ENCODE measurements at places on chromosomes 6 and 20.

GRCh38 chr6:55729665-55730064 lies 145.7 kb downstream of the BMP5 start:
- no peak for DNase-seq

DNA sequence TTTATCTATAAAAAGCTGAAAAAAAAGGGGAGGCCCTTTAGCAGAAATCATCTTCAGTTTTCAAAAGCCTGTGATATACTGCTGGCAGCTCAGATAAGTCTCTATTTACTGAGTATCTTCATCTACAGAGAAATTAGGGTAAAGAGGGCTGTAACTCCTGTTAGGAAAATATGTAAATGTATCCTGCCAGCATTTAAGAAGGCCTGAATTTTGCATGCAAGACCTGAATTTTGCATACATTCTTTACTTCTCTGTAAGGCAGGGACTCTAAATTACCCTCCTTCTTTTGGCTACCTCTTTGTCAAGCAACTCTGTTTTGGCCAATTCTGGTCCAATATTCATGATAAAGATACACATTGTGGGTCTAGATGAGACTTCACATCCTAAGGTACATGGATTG lies 150.6 kb upstream of the SPACA1 start:
- no peak for DNase-seq

DNA sequence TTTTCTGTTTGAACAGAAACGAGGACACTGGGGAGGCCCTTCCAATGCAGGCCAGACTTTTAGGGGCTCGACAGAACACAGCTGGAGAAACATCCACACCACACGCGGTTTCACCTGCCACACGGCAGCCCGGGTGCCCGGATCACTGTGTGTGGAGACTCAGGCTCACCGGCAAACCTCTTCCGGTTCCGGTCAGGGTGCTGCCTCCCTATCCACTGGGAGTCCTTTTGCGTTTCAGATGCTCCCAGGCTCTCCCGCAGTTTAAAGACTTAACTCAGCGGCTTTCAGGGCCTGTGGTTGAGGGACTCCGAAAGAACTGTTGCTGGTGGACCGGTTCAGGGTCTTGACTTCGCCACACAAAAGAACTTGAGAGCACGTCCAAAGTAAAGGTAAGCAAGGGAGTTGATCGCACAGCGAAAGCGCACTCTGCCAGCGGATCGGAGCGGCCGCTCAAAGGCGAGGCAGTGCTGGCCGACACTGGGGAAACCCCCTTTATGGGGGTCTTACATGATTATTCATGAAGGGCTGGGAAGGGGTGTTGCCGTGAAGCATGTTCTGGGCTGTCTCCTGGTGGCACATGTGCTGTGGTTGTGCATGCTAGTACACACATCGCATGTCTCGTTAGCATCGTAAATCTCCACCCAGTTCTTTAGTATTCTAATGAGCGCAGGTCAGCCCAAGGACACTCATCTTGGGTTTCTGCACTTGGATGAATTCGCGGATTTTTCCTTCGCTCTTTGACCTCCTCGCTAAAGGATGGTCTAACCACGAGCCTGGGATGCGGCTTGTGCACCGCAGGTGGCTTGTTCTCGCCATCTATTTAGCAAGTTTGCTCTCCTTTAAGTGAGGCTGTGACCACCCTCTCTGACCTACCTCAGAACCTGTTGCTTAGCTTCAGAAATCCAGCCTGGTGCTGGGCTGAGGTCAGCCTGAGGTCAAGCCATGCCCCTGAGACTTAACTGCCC lies 180.3 kb downstream of the CDH26 start:
- DNase-seq, result no peak

- DNase-seq, result no peak
Observed at GRCh38 chr20:14644306-14645097, 307.1 kb upstream of the FLRT3 start.

GRCh38 chr6:42301986-42302385 lies 84.3 kb upstream of the MRPS10 start:
- no peak for DNase-seq

- DNase-seq, result no peak
Observed at GRCh38 chr20:60802676-60803075, 449.4 kb upstream of the CDH4 start.

DNA sequence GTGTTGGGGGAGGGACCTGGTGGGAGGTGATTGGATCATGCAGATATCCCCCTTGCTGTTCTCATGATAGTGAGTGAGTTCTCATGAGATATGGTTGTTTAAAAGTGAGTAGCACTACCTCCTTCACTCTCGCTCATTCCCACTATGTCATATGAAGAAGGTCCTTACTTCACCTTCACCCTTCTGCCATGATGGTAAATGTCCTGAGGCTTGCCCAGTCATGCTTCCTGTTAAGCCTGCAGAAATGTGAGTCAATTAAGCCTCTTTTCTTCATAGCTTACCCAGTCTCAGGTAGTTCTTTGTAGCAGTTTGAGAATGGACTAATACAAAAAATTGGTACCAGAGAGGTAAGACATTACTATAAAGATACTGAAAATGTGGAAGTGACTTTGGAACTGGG lies 425.9 kb downstream of the HTR1B start:
- DNase-seq, result no peak

DNA sequence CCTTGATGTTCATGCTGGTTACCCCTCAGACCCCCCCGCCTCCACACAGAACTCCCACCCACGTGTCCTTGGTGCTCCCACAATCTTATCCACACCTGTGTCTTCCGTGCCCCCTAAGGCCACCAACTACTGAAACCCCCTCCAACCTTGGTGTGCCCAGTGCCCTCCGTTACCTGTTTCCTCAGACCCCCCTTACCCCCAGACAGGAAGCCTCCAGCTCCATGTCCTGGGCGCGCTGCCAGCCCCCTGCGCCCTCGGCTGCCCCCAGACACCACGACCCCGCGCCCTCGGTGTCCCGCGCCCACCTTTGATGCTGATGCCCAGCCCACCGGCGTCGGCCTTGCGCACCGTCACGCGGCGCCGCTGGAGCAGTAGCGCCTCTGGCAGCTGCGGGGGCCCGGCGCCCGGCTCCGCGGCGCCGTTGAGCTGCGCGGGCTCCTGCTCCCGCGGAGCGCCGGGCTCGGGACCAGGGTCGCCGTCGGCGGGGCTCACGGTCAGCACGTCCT lies 504 bp downstream of the SNTA1 start:
- DNase-seq, result peak; percentile 13

DNA sequence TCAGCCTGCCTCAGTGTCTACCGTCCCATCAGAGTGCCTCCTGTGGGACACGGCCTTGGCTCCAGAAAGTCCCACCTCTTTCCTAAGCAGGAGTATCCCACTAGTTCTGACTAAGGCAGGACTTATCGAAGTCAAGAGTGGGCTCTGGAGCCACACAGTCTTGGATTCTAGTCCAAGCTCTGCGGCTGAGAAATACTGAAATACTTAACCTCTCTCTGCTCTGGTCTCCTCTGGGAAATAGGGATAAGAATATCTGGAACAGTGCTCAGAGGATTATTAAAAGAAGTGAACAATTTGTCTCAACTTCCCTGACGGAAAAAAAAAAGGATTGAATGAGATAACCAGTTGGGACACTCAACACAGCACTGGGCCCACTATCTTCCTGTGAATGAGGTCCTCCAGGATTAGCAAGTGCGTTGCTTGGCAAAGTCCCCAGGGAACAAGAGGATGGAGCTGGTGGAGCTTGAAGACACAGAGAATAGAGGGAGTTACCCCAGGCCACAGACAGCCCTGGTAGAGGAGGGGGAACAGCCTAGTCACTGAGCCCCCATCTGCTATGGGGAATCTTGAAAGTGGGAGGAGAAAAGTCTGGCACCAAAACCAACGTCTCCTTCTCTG lies 34.6 kb upstream of the FOXP4 start:
- DNase-seq, result no peak

- no peak for DNase-seq
Observed at GRCh38 chr6:169545982-169546381, 155.8 kb downstream of the WDR27 start.

DNA sequence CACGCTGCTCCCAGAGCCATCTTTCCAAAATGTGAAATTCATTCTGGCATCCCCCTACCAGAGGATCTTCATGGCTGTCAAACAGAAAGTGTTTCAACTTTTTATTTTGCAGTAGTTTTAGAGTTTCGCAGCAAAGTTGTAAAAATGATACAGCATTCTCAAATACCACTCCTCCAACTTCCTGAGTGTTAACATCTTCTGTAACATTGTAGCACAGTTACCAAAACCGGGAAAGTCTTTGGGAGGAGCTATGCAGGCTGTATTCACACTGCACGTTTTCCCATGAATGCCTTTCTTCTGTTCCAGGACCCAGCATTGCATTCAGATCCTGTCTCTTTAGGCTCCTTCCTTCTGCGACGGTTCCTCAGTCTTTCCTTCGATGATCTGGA lies 30.1 kb downstream of the CDYL start:
- no peak for DNase-seq

All from substantia nigra (tissue), 51 donors.